ENCODE measurements at places on chromosomes 1 and 21.
A peak's percentile ranks its signal among the peaks of the same experiment; 100 is the strongest.

- no peak for DNase-seq
Measured at GRCh38 chr1:156813298-156813697, 3.4 kb downstream of the SH2D2A start.

DNA sequence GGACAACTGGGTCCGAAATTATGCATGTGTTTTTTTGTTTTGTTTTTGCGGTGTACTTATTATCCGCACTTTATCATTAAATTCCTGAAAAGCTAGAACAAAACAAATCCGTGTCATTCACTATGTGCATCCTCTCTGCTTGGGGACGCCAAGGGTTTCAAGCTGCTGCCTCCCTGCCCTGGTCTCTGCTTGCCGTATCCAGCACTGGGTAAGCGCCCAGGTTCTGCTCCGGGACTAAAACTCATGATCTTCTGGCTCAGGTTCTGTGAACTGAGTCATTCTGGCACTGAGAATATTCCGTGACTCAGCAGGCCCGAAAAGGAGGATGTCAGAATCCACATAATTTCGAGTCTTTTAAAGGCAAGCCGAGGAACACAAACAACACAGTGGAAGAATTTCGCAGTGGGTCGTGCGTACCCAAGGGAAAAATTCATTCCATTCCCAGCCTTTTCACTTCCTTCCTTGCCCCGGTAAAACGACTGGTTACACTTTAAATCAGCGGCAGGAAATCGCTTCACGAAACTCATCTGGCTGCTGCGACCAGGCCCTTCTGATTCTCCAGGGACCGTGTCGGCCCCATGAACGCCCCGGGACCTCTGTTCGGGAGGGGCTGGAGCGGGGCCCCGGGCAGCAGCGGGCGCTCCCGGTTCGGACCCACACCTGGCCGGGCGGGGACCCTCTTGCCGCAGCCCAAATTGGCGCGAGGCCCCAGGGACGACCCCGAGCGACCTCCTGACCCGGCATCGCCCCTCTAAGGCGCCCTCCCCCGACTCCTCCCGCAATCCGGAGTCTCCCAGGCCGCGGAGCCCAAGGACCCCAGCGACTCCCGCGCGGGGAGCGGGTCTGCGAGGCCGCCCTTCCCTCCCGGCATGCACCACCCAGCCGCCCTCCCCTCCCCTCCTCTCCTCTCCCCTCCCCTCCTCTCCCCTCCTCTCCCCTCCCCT lies 746 bp upstream of the LAMC1 start:
- DNase-seq = peak; percentile 11

GRCh38 chr21:42480736-42481135 lies 15.3 kb downstream of the RSPH1 start:
- DNase-seq = no peak

DNA sequence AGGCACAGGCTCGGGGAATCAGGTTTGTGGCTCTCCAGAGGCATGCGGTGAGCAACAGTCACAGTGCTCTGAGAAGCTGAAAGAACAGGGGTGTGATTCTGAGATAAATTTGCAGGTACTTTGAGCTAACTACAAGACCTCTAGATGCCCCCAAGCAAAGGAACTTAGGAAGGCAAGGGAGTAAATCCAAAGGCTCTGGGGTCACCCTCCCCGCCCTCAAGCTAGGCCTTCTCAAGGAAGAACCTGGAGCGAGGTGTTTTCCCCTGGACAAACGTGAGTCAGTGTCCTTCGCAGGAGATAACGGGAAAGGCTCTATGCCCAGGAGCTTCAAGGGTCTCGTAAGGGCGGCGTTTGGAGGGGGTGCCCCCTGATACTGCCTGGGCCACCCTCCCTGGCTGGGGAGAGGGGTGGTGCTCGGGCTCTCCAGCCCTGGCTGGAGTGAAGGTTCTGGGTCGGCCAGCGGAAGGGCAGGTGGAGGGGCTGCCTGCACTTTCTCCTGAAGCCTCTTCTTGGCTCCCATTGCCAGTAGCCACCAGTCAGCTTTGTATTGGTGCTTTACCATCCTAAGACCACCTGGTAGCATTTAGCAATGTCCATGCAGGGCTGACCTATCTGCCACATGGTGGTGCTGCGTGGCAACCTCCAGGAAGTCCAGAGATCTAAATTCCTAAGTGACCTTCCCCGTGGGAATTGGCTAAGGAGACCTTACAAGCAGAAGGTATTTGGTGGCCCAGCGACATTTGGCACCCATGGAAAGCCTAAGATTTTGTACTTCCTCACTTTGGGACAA lies 44.0 kb downstream of the GPR161 start:
- DNase-seq = no peak

DNA sequence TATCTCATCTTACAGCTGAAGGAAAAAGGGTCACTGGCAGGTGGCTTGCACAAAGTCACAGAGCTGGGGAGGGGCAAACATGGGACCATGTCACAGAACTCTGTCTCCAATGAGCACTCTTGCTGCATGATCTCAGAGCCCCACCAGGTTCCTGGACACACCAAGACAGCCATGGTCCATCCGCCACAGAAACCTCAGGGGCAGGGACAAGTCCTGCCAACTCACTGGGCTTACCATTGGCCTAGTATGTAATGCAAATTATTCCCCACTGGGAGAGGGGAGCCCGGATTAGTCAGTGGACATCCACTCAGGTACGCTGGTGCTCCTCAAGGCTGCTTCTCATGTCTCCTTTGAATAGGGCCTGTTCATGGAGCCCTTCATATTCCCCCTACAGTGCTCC lies 14.2 kb downstream of the S100A7A start:
- DNase-seq = no peak

- no peak for DNase-seq
Measured at GRCh38 chr1:226662642-226663326, 76.3 kb downstream of the ITPKB start.

- no peak for DNase-seq
Measured at GRCh38 chr1:225554216-225554812, 98.6 kb downstream of the ENAH start.

DNA sequence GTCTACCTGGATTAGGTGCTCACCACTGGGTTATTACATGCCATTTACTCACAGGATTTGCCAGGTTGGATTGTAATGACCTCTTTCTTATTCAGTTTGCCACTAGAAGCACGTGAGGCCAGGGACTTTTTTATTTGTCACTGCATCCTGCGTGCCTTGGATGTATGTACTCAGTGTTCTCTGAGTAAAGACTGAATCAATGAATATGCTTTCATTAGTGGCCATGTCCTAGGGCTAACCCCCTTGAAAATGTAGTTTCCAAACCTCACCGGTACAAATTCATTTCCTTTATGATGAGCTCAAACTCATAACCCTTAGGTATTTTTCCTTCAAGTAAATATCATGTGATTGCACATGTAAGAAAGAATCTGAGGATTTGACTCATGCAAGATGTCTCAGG lies 1.3 kb upstream of the ZP4 start:
- no peak for DNase-seq

DNA sequence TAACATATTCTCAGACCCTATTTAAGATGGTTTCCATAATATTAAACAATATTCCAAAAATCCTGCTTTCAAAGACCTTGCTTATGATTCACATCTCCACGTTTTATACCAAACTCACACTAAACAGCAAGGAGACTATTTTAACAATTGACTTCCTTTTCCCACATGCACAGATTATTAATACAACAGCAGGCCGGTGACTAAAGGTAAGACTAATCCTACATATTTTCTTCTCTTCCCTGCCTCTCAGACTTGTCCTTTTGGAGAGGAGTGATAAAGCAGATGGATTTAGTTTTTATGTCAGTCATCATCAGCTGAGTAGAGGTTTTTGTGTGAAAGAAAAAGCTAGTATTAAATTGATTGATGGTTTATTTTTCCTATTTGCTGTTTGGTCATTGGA lies 400.6 kb downstream of the NTNG1 start:
- no peak for DNase-seq

GRCh38 chr1:8426996-8427395 lies 109.1 kb downstream of the SLC45A1 start:
- DNase-seq = no peak

GRCh38 chr1:218895064-218895587 lies 278.6 kb upstream of the LYPLAL1 start:
- DNase-seq = no peak

DNA sequence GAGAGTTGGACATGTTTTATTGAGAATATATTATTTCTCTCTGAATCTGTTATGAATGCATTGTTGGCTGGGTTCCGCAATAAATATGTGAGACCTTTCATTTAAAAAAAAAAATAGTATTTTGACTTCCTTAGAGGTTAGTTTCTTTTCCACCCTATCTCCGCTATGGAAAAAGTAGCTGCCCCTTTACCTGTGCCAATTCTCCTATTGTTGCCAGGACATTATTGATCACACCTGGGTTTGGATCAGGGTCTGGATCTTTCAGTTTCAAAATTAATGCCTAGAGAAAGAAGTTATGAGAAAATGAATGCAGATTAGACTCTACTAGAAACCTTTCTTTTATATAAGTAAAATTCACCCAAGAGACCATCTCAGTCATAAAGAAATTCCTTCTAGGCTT lies 29.1 kb downstream of the MTOR start:
- no peak for DNase-seq

DNA sequence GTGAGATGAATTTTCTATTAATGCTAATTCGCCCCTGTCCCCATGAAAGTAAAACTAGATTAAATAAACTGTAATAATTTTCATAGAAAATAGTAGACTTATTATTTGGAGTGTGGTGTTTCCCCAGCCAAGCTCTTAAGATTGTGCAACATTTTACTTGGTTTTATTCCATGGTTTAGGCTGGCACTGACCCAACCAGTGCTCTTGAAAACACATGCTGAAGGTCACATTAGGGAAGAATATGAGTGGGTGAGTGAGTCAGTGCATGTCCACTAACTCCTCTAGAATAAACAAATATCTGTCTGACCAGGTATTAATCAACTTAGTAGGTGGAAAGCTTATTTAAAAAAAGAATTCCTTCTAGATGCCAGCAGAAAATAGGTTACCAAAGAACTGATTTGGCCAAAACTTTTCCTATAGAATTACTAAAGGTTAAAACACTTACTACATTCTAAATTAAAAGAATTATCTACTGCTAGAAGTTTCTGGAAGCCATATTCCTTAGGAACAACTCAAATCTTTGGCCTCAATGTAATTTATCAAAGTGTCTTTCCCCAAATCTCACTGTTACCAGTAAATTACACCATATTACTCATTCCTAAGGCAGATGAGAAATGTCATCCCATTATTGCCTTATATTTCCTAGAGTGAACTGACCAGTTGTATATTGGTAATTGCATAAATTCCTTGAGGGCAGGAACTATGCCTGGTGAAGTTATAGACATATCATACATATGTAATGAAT lies 89.7 kb upstream of the RGS1 start:
- no peak for DNase-seq

DNA sequence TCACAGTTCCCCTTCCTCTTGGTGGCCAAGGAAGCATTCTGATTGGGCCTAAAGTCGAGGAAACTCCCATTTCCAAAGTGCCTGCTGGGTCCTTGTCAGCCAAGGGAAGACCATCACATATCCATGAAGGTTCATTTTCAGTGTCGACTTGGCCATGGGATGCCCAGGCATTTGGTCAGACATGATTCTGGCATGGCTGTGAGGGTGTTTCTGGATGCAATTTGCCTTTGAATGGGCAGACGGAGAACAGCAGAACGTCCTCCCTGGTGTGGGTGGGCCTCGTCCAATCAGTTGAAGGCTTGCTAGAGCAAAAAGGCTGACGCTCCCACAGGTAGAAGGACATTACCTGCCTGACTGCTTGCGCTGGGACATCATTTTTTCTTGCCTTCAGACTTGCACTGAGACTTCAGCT lies 48.3 kb upstream of the LBR start:
- DNase-seq = no peak

DNA sequence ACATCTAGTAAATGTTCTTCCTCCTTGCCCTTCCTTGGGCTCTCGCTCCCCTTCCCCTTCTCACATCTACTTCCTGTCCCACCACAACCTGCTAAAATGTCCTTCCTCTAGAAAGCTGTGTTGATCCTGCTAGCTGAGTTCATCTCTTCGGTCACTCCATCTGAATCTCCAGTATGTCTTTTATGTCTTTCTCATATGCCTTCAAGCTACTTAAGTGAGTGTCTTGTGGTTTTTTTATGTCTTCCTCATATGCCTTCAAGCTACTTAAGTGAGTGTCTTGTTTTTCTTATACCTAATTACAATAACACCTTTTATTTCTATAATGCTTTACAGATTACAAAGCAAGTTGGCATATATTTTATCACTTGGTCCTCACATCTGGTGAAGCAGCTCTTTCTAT lies 33.9 kb downstream of the CSF1 start:
- no peak for DNase-seq

GRCh38 chr1:33241866-33242265 lies 14.4 kb upstream of the ZNF362 start:
- DNase-seq = no peak

DNA sequence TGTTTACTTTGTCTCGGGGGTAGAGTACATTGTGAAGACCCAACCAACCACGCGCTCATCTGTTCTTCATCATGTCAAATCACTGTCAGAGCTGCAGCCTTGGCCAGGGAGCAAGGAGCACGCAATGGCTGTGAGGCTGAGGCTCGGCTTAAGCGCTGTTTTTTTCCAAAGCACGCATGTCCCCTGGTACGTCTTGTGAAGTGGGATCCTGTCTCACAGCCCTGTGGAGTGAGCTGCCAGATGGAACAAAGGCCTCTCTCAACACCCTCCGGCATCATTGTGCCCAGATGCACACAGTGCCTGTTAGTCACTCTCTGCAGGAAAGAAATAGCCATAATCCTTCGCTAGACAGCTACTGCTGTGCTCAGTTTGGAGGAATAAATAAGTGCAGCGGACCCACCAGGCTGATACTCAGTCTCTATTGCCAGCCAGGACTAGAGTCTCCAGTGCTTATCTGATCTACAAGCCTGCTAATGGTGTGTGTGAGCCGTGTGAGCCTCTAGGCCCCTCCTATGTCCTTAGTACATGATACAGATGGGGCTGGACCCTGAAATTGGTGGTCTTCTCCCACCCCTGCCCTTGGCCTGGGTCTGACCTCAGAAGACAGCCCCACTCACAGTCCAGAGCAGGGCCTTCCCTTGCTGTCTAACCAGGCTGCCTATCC lies 91.3 kb upstream of the COA6 start:
- peak; percentile 7 for DNase-seq

GRCh38 chr1:31532173-31532572 lies 44.1 kb upstream of the TINAGL1 start:
- DNase-seq = no peak

DNA sequence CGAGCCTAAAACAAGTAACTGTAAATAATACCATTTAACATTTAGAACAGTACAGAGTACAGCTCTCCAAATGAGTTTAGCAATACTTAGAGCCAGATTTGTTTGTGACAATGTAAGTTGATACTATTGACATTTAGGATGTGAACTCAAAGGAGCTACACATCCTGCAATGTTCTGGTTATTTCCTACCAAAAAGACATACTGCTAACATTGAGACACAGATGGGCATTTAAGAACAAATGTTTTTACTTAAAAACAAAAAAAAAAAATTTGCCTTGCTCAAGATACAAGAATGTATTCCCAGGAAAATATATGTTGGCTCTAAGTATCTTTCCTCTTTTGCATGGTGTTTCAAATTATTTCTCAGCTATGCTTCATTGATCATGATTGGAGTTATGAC lies 1464.8 kb upstream of the PRMT6 start:
- no peak for DNase-seq

DNA sequence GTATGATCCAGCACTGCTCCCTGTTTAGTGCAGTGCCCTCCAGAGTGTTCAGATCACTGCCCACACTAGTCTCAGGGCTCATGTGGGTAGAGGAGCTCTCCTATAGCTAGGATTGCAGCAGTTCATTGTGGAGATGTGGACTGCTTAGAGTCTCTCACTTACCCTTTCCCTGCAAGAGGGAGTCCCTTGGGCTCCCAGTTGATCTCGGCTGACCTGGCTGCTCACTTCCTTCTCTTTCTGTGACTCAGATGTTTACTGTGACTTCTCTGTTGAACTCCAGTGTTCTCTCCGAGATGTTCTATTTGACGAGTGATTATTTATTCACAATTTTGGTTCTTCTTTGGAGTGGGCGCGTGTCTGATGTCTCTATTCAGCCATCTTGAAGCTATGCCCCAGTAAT lies 141.9 kb downstream of the PTBP2 start:
- no peak for DNase-seq

All from amygdala (tissue), 56 donors.